Inflammatory macrophage treated with lipopolysaccharide for 4 hours (primary cell): ENCODE measurements at places on chromosomes 5 and 9.
A peak's percentile ranks its signal among the peaks of the same experiment; 100 is the strongest.

DNA sequence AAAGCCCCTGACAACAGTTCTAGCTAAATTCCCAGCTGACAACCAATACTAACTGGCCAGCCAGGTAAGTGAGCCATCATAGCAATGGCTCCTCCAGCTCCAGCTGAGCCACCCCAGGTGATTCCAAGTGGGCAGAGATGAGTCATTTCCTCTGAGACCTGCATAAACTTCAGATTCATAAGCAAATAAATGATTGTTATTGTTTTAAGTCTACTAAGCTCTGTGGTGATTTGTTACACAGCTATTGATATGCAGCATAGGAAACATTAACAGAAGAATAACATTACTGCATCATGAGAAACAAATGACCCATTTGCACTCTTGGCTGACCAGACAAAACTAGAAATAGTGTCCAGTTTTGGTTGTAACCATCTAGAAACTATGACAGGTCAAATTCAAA, 60.3 kb downstream of the TTC39B start:
- no peak for DNase-seq

DNA sequence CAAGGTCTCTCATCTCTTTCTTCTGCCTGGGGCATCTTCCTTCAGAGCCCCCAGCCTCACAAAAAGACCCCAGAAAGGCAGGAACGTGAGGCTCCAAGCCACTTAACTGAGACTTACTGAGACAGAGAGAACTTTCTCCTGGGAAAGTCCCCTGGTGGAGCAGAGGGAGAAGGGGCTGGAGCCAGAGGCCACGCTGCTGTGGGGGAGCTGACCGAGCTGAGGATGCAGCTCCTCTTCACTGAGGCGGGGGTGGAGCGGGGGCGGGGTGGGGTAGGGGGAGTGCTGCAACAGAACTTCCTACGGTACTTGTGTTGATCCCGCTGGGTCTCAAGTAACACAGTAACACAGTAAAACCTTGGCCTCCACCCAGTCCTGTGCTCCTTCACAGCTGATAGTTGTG, 204.0 kb downstream of the FSTL4 start:
- no peak for DNase-seq

- no peak for DNase-seq
Observed at GRCh38 chr9:80792726-80793125, 896.6 kb downstream of the TLE1 start.

GRCh38 chr5:34507933-34508332, 148.2 kb upstream of the RAI14 start:
- DNase-seq, result peak; percentile 13

DNA sequence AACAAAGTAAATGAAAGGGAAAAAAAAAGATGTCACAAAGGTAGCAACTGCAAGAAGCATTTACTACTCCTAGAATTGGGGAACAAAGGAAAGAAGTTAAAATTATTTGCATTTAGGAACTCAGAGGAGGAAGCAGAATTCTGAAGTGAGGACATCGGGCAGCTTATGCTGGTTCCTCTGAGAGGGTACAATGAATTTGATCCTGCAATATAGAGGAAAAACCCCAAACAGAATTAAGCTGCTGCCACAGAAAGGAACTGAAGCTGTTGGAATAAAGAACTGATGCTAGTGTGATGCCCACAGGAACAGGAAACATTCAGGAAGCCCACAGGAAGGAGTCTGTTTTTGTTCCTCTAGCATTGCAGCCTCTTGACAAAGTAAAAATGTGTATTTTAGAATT, 22.3 kb upstream of the TBCA start:
- peak; percentile 73 for DNase-seq

DNA sequence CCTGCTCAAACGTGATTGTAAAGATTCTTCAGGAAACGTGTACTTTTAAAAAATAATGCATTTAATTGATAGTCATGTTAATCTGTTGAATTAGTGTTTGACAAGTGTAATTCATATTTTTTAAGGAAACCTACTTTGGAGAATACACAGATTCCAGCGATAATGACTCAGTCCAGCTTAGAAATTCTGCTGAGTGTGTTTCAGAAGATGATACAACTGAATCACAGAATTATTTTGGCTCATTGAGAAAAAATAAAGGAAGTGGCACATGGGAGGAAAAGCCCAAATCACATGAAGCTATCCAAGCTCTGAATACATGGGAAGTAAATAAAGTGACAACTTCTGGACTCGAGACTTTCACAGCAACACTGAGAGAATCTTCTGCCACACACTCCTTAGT, 37.8 kb downstream of the ICE1 start:
- DNase-seq, result no peak

DNA sequence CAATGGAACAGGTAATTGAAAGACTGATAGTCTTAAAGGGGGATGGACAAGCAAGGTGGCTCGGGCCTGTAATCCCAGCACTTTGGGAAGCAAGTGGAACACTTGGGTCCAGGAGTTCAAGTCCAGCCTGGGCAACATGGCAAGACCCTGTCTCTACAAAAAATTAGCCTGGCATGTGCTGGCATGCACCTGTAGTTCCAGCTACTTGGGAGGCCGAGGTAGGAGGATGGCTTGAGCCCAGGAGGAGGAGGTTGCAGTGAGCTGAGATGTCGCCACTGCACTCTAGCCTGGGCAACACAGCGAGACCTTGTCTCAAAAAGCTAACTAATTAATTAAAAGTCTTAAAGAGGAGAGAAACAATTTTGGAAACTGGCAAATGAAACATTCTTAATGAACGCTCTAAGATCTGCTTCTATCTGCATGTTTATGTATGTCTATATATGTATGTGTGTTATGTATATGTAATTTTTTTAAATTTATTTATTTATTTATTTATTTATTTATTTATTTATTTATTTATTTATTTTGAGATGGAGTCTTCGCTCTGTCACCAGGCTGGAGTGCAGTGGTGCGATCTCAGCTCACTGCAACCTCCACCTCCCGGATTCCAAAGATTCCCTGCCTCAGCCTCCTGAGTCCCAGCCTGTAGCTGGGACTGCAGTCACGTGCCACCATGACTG, 80.6 kb downstream of the SFXN1 start:
- DNase-seq, result no peak

DNA sequence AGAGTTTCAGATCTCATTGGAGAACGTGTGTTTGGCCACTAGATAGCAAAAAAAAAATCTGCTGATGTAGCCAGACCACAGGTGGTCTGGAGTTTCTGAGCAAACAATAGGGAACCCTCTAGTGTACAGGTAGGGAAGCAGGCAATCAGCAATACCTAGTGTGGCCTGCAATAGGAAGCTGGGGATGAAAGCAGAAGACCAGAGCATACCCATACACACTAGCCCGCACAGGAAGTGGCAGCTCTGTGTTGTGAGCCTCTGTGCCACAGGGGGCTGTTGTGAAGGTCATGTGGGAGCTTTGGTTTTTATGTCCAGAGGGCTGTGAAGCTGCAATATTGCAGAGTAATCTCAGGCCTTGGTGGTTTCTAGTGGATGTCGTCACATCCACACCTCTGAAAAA, 81.2 kb downstream of the MTAP start:
- no peak for DNase-seq

GRCh38 chr5:90406466-90406865, 3.1 kb downstream of the CETN3 start:
- no peak for DNase-seq

DNA sequence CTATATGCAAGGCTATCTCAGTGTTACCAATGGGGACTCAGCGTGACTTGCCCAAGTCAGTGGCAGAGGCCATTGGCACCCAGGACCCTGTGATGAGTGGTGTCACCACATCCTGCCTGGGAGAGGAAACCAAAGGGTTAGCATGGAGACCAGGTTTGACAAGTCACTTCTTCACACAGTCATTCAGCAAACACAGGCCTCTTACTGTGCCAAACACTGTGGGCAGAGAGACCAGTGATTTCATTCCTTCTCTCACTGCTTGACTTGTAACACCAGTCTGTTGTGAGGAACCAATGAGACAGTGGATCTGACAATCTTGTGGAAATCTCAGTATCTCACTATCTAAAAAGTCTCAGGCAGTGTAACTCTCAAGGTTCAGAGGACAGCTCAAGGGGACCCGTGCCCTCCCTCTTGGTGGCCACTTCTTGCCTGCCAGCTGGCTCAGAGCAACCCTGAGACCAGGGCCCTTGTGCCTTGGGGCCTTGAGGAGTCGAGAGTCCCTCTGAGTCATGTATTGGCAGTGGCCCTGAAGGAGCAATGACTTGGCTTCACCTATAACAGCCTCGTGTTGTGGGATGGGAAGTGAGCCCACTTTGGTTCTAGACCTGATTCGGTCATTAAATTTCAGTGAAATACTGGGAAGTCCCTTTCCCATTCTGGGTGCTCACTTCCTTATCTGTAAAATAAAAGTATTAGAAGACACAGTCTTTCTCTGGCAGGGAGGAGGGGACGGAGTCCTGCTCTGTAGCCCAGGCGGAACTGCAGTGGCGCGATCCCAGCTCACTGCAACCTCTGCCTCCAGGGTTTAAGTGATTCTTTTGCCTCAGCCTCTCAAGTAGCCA, 1.6 kb downstream of the FABP6 start:
- DNase-seq, result peak; percentile 95

DNA sequence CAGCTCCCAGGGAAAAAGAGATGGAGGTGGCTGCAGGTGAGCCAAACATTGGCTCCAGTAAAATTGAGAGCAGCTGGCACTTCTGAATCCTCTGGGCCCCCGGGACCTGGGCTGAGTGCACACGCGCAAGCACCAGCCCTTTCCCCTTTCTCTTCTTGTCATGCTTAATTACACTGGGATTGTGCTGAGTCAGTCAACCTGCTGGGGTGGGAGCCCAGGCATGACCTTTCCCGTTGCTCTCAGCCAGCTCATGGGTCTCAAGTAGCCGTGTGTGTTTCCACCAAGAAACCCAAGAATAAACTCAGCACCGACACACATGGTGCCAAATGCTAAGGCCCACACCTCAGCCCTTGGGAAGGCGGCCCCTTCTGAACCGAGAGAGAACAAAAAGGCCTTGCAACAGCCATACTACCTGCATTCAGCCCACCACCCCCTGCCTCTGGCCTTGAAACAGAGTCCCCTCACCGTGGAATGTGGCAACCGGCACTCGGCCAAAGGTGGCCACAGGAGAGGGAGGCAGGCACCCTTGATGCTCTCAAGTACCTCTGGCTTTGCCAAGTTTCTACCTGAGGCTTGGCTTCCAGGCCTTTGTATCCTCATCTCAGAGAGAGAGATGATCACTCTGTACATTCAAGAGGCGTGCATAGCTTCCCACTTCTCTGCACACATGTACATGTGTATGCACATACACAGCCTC, 28.1 kb downstream of the SLIT3 start:
- no peak for DNase-seq

DNA sequence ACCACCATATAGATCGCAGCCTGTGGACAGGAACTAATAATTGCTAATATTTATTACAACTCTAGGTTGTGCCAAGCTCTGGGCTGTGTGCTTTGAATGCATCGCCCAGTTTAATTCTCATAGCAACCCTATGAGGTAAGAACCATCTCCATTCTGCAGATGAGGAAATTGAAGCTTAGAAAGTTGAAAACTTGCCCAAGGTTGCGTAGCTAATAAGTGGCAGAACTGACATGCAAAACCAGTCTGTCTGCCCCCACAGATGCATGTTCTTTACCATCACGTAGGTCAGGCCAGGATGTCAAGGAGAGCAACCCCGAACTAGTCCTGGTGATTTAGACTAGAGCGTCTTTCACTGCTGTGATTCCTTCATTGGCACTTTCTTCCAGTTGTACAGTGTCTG, 15.6 kb downstream of the WWC1 start:
- DNase-seq, result no peak

GRCh38 chr5:139653616-139654015, 5.5 kb downstream of the CXXC5 start:
- no peak for DNase-seq
